ENCODE measurements at places on chromosomes 13 and 19.

DNA sequence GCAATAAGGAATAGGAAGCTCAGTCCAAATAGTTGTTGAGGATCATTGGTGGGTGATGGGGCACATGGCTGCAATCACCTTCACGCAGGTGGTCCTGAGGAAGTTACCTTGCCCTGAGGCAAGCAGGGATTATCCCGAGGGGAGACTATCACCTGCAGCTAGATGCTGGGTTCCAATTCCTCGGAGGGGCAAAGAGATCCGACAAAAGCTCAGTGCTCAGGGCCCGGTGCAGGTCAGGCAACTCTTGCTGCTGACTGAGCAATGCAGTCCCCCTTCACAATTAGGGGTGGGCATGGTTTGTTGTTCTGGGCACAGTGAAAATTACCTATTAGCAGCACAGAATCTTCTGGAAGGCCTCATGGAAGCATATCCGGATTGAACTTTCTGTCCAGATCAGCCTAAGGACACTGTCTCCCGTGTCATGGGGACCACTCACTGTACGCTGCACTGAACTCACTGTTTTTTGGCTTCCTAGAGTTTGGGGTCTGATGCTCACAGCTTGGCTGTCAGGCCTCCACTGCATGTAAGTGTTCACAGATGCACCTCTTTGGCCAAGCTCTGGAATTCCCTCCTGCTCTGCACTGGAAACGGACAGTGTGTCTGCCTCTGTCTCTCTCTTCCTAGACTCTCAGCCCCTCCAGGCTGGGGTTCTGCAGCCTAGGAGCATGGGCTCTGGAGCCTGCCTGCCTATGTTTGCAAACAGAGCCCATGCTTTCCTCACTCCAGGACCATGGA lies 372.7 kb downstream of the ZNF536 start:
- no peak for DNase-seq

- DNase-seq, result no peak
Observed at GRCh38 chr13:30331331-30331771, 24.0 kb upstream of the KATNAL1 start.

DNA sequence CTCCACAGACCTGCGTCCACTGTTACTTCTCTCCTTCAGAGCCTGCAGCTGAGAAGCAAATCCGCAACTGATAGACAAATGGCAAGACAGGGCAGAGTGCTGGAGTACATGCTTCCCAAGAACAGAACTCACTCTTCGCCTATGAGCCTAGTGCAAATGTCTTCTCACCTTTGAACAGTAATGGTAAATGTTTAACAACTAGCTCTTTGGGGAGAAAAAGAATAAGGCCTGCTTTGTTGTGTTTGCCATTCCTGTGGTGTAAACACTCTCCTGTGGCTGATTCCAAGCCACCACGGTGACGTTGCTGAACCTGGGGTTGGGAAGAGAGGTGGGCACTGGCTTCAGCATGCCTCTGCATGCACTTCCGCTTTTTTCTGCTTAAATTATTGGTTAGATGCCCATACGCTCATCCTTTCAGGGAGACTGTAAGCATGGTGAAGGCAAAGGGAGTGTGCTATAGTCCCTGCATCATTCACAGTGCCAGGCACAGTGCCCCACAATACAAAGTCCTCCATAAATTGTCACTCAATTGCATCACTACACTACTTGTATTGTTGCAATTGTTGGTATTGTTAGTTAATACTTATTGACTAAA lies 28.1 kb upstream of the GTF3A start:
- DNase-seq, result no peak

DNA sequence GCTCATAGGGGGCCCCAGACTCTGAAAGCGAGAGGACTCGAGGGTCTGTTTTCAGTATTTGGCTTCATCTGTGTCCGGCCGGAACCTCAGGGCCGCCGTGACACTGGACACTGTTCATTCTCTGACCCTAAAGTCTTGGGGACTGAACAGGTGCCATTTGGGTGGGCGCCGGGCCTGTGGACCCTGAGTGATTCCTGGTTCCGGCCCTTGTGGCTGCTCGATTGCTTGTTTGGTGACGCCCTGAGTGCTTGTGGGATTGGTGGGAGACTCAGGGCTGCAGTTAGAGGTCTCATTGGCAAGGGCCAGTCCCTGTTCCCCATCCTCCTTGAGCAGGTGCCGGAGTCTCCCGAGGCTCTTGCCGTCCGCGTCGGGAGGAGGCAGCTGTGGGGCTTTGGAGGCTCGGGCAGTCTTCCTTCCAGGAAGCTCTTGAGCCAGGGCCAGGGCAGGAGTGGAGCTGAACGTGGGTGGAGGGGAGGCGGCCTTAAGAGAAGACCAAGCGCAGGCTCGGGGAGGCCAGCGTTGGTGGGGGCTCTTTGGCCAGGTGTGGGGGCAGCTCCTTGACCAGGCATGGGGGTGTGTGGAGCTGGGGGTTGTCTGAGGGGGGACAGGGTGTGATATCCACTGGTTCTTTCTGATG lies 4.7 kb downstream of the PTBP1 start:
- no peak for DNase-seq

DNA sequence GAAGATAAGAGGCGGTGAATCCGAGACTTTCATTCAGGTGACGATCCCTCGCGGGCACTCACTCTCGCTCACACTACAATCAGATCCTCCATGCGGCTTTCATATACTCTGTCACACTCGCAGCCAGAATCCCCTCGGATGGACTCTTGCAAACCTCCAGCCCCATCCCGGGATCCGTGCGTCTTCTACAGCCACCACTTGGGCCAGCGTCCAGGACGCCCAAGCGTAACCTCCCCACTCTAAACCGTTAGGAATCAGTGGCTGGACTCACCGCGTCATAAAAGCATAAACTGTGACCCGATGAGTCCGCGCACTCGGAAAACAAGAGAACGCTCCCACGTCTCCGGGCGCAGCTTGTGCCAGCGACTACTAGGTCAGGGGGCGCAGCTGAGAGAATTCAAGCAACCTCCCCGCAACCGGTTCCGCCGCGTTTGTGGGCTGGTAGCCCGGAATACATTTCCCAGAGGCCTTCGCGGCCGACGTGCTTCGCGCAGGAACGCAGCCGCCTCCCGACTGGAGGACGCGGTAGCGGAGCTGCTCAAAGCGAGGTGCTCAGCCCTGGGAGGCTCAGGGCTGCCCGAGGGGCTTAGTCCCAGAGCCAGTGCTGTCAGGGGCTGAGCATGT lies 27.6 kb downstream of the ZNF607 start:
- no peak for DNase-seq

GRCh38 chr19:23436944-23437343 lies 41.7 kb upstream of the ZNF91 start:
- DNase-seq, result no peak

DNA sequence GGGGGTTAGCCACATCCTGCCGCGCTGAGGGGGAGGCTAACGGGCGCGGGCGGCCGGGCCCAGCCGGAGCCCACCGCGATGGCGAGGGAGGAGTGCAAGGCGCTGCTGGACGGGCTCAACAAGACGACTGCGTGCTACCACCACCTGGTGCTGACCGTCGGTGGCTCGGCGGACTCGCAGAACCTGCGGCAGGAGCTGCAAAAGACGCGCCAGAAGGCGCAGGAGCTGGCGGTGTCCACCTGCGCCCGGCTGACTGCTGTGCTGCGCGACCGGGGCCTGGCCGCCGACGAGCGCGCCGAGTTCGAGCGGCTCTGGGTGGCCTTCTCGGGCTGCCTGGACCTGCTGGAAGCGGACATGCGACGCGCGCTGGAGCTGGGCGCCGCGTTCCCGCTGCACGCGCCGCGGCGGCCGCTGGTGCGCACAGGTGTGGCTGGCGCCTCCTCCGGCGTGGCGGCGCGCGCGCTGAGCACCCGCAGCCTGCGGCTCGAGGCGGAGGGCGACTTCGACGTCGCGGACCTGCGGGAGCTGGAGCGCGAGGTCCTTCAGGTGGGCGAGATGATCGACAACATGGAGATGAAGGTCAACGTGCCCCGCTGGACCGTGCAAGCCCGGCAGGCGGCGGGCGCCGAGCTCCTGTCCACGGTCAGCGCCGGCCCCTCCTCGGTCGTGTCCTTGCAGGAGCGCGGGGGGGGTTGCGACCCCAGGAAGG lies 692 bp downstream of the RGS9BP start:
- peak; percentile 30 for DNase-seq

- no peak for DNase-seq
Observed at GRCh38 chr13:73133531-73133930, 74.7 kb downstream of the KLF5 start.

- no peak for DNase-seq
Observed at GRCh38 chr13:51590971-51591627, 6.8 kb downstream of the WDFY2 start.

- no peak for DNase-seq
Observed at GRCh38 chr19:28481674-28482073, 731.3 kb downstream of the UQCRFS1 start.

- no peak for DNase-seq
Observed at GRCh38 chr19:47618771-47619170, 9.8 kb downstream of the BICRA start.

DNA sequence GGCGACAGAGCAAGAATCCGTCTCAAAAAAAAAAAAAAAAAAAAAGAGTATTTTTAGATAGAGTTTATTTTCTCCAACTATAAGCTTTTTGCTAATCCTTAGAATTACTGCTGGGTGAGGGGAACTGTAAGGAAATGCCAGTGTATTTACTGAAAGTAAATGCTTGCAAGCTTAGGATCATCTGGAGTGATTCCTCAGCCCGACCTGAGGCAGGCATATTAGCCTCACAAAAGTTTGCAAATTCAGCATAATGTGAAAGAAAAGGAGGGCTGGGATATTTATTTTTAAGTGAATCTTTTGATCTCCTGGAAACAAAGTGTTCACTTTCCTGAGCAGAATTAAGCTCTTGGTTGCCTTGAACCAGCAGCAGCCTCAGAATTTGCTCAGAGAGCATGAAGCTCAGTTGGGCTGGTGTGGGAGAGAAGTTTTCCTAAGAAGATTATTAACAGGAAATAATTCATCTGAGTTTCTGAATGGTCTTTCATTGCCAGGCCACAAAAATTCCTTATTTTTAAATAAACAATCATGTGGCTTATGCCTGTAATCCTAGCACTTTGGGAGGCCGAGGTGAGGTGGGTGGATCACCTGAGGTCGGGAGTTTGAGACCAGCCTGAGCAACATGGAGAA lies 24.7 kb upstream of the SPATA13 start:
- DNase-seq, result no peak

DNA sequence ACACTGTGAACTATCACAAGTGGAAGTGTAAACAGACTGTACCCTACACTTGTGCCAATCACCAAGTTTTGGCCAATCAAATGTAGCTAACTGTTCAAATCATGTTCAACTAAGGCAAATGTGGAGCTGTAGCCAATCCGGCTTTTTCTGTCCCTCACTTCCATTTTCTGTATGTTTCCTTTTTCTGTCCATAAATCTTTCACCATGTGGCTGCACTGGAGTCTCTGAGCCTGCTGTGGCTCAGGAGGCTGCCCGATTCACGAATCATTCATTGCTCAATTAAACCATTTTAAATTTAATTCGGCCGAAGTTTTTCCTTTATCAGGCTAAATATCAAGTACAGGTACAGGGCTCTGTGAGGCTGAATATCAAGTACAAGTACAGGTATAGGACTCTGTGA lies 216.5 kb downstream of the RFC3 start:
- no peak for DNase-seq

GRCh38 chr13:32362574-32362973 lies 47.3 kb downstream of the BRCA2 start:
- DNase-seq, result no peak

DNA sequence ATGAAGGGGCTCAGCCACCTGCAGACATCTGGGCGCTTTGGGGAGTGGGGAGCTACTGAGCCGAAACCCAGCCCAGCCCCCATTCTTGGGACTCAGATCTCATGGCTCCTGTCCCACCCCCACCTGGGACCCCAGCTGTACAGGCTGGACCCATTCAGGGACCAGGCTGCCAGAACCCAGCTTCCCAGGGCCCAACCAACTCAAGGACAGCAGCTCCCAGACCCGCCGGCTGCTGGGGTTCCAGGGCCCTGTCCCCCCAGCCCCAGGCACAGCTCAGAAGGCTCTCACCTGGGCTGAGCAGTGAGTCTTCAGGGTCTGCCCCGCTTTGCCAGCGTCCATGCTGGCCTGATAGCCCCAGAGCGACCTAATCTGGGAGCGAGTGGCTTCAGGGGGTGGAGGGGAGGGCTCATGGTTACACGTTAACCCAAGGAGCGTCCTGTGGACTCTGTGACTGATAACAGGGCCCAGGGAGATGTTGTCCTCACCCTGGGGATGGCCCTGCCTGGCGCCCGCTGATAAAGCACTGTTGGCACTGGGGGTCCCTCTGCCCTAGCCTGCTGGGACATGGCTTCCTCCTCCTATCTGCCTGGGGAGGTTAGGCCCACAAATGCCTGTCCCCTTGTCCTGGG lies at the start of gene TMEM86B:
Gene TMEM86B (minus strand): TSS at position 361 of the 629 bp plus-strand sequence. CDS start 22 bp downstream, at position 339.
- no peak for DNase-seq

GRCh38 chr13:98377635-98378378 lies 199.1 kb downstream of the STK24 start:
- DNase-seq, result no peak

GRCh38 chr13:74675182-74675581 lies 541.0 kb upstream of the KLF12 start:
- DNase-seq, result no peak

DNA sequence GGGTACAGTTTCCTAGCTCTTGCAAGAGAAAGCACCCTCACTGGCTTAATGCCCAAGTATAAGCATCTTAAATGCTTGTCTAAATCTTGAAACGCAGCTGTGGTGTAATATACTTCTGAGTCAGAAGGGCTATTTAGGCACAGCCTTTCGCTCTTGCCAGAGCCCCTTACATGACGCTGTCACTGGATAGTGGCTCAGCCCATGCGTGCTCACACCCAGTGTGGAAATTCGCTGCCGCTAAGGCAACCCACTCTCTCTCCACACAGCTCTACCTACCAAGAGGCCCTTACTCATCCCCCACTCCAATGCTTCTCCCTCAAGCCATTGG lies 24.0 kb downstream of the UQCRFS1 start:
- no peak for DNase-seq

GRCh38 chr13:21550918-21551317 lies 53.1 kb downstream of the MICU2 start:
- DNase-seq, result no peak

DNA sequence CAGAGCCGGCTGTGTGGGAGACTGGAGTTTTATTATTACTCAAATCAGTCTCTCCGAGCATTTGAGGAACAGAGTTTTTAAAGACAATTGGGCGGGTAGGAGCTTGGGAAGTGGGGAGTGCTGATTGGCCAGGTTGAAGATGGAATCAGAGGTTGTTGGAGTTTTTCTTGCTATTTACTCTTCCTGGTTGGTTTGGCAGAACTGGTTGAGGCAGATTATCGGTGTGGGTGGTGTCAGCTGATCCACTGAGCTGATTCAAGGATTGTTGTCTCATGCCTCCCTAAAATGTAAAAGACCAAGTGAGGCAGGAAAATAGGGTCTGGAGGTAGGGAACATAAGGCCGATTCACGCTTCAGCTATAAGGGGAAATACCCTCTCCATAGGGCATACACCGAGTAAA lies 1.3 kb upstream of the TDRD12 start:
- no peak for DNase-seq

GRCh38 chr13:24097064-24097463 lies 63.5 kb upstream of the SPATA13 start:
- DNase-seq, result no peak

- no peak for DNase-seq
Observed at GRCh38 chr13:40235160-40235796, 431.2 kb downstream of the FOXO1 start.

DNA sequence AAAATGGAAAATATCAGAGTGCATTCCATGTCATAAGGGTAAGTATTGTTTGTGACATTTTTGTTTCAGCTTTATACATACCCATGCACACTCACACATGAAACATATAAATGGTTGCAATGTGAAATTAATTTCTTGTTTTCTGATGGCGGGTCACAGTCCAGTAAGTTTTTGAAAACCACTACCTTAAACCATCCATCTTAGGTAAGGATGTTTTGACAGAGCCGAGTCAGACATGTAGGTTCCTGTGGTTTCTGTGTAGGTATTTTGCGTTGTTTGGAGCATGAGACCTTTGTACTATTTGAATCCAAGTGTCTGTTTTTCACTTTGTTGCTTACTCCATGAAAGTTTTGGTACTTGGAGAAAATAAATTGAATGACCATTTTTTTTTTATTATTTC lies 121.7 kb downstream of the B3GLCT start:
- DNase-seq, result no peak
